Skeletal muscle cell (primary cell): ENCODE measurements at places on chromosomes 7 and 10.

- no peak for DNase-seq
Measured at GRCh38 chr10:52447931-52448353, 133.9 kb downstream of the DKK1 start.

- no peak for DNase-seq
Measured at GRCh38 chr7:29881724-29882123, 75.4 kb downstream of the WIPF3 start.

DNA sequence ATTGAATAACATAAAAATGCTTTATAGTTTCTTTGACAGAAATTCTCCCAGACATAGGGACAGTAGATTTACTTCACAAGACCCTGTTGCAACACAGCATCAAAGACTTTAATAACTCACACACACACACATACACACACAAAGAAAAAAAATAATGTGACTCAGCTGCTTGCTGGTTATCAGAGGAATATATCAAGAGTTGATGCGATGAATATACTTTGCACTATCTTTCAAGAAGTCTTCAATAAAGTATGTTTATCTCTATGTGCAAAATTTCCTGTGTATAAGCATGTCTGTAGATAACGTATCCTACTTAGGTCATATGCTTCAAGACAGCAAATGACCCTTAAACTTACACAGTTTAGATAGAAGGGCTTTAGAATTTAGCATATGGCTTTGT is 243.1 kb downstream of the ARL4A start:
- no peak for DNase-seq

DNA sequence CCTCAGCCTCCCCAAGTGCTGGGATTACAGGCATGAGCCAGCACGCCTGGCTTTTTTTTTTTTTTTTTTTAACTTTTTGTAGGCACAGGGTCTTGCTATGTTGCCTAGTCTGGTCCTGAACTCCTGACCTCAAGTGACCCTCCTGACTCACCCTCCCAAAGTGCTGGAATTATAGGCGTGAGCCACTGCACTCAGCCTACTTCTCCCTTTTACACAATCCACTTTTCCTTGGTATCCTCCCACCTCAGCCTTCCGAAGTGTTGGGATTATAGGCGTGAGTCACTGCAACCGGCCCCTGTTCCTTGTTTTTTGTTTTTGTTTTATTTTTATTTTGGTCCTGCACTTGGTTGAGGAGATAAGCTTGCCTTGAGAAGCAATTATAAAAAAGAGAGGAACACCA is 75.9 kb upstream of the KMT2C start:
- DNase-seq, result no peak

GRCh38 chr10:109668154-109668665 is 255.1 kb downstream of the XPNPEP1 start:
- DNase-seq, result no peak

DNA sequence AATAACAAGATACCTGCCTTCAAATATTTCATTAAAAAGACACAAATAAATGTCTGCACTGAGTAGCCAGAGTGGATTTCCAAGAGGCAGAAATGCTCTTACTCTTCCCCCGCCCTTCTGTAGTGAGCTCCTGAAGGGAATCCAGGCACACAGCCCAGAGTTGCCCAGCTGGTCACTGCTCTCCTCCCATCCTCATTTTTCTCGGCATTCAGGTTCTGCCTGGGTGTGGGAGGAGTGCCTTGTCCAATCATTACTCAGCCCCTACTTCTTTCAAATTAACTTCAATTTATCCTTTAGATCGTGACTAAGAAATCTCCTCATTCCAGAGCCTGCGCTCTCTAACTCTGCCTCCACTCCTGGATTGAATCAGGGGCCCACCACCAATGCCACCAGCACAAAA is 12.2 kb downstream of the CCDC6 start:
- peak; percentile 48 for DNase-seq

- DNase-seq, result peak; percentile 36
Measured at GRCh38 chr10:20890491-20891337, 6.4 kb downstream of the NEBL start.

GRCh38 chr10:50336140-50336539 is 84.8 kb upstream of the ASAH2 start:
- DNase-seq, result no peak

- DNase-seq, result peak; percentile 64
Measured at GRCh38 chr10:110706690-110707098, 62.6 kb downstream of the RBM20 start.
